Amniotic epithelial cell (primary cell): ENCODE measurements at places on chromosomes 3 and 15.

DNA sequence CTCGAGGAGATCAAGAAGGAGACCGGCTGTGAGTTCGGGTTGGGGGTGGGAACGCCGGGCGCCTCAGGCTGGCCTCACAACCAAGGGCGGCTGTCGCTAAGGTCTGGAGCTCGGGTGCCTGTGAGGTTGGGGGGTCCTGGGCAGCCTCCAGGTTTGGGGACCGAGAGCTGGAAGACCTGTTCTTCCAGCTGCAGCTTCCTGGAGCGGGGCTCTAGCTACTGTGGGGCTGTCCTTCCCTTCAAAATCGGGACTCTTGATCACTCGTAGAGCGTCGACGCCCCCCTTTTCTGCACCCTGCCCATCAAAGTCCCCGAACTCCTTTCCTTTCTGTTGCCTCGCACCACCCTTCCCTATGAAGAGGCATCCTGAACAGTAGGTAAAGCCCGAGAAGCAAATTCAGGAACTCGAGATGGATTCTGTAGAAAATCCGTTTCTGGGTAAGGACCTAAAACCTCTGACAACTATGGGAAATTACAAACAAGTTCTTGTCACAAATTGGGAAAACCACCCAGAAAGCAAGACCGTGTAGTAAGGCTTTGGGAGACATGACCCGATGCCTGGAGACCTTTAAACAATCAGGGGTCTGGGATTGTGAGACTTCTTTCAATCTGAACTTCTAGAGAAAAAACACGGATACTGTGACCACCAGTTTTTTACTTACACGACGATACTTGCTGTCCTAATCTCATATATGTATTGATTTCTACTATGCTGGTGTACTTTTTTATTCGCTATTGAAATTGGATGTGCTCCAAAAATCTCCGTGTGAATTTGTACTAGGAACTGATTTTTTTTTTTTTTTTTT is 556 bp downstream of the CHP1 start:
- no peak for DNase-seq

DNA sequence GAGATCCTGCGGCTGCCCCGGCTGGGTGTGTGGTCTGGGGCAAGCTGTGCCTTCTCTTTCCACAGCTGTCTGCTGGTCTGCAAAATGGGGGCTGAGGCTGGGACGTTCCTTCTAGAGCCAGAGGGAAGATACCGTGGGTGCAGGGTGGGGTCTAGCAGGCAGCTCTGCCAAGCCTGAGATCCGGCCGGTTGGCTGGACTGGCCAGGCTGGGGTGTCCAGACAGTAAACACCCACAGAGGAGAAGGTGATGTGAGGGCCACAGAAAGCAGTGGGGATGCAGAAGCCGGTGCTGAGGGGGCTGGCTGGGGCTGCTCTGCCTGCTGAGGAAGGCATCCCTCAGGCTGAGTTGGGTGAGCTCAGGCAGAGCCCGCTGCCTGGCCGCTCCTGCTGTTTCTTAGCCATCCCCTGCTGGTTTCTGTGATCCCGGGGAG is 46.1 kb downstream of the FBLN2 start:
- no peak for DNase-seq

DNA sequence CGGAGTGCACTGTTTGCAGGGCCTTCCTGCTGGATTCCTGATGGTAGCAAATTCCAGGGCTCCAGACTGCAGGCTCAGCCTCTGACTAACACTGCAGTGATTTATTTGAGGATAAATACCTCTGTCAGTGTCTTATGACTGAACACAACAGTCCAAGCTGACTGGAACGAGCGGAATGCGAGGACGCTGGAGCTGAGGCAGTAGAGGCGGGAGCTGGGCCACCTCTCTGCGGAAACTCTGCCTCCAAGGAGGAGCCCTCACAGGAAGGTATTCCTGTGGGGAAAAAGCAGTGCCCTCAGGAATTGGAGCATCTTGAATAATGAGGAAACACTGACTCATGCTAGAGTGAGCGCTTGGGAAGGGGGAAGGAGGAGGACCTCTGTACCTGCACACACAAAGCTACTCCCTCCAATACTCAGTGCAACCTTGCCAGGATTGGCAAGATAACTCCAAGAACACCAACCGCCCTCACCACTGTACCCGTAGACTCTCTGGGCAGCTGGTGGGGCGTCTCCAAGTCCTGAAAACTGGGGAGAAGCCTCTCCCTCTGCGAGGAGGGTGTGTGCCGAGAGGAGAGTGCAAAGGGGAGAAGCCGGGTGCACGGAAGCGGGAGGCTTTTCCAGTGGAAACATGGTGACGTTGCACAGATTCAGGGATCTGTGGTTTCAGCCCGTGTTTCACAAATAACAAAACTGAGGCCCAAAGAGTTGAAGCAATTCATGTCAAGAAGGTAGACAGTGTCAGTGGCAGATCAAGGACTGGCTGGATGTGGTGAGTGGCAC is 43.0 kb downstream of the VGLL4 start:
- DNase-seq = peak; percentile 100

- no peak for DNase-seq
Measured at GRCh38 chr3:13841141-13841540, 38.7 kb downstream of the WNT7A start.

GRCh38 chr3:167798443-167798842 is 62.9 kb downstream of the SERPINI1 start:
- DNase-seq = no peak

GRCh38 chr3:166897811-166898210 is 482.3 kb downstream of the ZBBX start:
- DNase-seq = peak; percentile 48

GRCh38 chr3:101932326-101933068 is 83.2 kb downstream of the NFKBIZ start:
- DNase-seq = no peak

DNA sequence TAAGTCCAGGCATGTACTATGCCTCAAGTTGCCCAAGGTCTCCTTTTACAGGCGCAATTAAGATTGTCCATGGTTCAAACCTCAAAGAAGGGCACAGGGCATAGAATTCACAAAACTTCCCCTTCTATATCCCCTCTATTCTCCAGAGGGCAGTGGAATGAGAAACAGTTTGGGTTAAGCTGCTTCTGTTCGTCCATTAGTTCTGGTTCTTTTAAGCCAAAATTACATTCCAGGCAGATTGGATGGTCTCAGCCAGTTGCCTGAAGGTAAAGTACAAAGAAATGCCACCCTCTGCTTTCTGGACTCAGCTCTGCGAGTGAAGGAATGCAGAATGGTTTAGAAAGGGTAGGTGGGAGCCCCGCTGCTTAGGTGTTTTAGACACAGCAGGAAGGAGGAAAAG is 200.7 kb downstream of the GREM1 start:
- no peak for DNase-seq

- DNase-seq = peak; percentile 96
Measured at GRCh38 chr15:99424978-99425656, 140.7 kb upstream of the MEF2A start.

DNA sequence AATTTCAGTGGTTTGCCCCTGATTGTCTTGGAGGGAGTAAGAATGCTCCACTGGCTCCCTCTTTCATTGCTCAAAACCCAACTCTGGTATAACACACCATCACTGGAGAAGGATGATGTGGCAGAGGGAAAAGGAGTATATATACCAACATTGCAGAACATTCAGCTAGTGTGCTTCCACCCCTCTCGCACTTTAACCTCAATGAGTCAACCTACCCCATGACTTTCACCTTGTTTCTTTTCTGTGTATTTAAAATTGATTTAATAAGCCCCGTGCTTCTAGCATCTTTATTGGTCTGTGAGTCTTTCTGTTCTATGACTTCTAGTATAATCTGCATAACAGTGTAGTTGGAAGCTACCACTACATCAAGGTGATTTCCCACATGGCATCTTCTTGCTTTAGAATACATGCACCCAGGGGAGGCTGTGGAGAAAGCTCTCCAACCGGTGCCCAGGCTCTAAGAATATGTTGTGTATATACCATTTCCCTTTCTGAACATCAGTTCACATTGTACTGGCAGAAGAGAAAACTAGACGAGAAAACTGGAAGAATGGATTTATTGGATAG is 595.1 kb upstream of the TGFBR2 start:
- DNase-seq = no peak

- DNase-seq = peak; percentile 23
Measured at GRCh38 chr15:71807691-71808091, 2.7 kb upstream of the NR2E3 start.

DNA sequence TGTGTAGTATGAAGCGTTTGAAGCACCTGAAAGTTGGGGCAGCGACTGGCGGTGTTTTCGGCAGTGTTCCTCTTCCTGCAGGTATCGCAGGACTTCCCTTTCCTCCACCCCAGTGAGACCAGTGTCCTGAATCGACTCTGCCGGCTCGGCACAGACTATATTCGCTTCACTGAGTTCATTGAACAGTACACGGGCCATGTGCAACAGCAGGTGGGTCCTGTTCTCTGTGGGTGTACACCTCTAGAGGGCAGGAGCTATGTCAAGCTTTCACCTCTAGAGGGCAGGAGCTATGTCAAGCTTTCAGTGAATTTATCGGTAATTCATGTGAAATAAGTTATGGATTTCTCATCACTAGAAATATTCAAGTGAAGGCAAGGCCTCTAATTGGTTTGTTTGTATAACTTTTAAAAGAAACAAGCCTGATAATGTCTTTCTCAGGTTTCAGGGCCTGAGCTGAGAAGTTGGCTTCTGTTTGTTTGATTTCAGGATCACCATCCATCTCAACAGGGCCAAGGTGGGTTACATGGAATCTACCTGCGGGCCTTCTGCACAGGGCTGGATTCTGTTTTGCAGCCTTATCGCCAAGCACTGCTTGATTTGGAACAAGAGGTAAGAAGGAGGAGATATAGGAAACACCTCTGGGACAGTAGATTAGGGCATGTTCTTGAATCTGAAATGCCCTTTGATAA is 5.3 kb downstream of the TUBGCP4 start:
- DNase-seq = peak; percentile 31

DNA sequence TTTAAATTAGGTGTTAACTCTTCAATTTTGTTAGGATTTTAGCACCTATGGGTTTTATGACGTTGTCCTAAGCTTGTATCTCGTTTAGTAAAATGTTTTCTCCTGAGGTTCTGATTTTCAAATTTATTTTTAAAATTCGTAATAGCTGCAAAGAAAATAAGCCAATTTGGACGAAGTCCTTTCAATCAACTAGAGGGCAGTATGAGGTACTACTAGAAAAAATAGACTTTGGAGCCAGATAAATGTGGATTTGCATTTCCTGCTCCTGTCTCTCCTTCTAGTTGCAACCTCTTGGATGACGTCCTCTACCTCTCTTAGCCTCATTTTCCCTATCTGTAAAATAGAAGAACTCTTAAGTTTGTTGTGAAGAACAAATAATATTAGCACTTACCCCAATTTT is 81.1 kb downstream of the SLTM start:
- DNase-seq = peak; percentile 23

- DNase-seq = peak; percentile 23
Measured at GRCh38 chr3:189841473-189842205, 210.4 kb downstream of the TP63 start.

DNA sequence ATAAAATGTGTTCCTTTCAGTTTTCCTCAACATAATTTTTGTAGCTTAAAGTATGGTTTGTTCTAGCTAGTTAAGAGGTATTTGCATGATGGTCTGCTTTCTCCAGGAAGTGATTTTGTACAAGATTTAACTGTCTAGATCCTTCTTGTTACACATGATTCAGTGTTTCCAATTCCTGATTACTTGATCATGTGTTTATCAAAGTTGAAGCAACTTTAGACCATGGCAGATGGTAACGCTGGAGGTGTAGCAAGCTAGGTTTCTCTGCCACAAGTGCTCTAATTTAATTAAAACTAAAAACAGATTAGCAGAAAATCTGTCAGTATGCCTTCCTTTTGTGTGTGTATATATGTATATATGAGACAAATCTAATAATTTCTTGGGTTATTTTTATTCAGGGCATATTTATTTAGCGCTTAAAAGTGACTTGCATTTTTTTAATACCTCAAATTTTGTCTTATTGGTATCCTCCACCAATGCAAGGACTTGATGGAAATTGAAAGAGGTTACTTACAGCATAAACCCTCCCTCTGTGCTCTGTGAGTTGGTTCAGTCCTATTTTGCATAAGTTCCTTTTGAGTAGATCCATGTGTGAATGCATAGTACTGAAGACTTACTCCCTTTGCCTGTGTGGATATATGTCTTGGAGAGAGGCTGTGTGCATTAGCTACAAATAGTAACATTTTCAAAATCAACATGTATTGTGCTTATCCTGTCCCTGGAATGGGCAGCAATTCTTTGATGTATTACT is 157.3 kb upstream of the CGNL1 start:
- peak; percentile 76 for DNase-seq

GRCh38 chr3:74332165-74332564 is 282.3 kb downstream of the CNTN3 start:
- no peak for DNase-seq

- no peak for DNase-seq
Measured at GRCh38 chr3:146339349-146339748, 88.4 kb upstream of the PLSCR4 start.
